ENCODE measurements at places on chromosomes 1 and 21.
A peak's percentile ranks its signal among the peaks of the same experiment; 100 is the strongest.

GRCh38 chr1:207298186-207298585, 23.3 kb upstream of the CD55 start:
- no peak for DNase-seq

GRCh38 chr1:97004054-97004453, 282.5 kb downstream of the PTBP2 start:
- no peak for DNase-seq

DNA sequence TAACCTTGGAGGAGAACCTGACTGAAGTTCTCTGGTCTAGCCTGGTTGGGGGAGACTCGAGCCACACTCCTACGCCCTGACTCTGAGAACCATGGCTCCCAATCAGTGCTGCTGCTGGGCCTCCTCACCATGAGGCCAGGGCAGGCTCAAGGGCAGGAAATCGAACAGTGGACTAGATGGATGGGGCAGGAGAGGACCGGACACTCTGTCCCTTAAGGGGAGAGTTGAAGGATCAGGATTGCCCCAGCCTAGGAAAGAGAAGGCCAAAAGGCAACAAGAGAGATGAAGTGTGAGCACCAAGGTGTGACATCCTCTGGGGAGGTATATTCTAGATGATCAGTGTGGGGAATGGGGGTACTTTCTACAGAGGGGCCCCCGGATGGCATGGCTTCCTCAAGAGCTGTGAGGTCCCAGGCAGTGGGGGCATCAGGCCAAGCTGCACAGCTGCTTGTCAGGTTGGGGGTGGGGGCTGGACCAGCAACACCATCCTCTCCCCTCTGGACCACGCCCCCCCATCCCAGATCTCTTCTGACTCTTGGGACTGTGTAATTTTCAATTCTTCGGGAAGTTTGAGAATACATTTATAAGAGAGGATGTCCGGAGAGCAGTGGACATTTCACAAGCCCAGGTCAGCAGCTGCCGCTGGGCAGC, 34.0 kb downstream of the MX1 start:
- no peak for DNase-seq

- DNase-seq = peak; percentile 2
Measured at GRCh38 chr1:92784021-92784638, 778 bp downstream of the EVI5 start.

DNA sequence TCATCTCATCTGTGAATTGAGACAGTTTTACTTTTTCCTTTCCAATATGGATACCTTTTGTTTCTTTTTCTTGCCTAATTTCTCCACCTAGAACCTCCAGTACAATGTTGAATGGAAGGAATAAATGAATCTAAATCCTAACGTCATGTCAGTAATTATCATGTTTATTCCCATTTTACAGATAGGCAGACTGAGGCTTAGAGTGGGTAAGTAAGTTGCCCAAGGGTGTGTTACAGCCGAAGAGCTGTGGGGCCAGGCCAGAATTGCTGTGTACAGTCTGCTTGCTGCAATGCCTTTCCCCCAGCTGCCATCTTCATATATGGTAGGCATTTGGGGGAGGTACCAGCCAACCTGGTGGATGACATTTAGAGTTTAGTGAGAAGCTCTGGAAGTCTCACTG, 162.7 kb downstream of the CAMTA1 start:
- no peak for DNase-seq

DNA sequence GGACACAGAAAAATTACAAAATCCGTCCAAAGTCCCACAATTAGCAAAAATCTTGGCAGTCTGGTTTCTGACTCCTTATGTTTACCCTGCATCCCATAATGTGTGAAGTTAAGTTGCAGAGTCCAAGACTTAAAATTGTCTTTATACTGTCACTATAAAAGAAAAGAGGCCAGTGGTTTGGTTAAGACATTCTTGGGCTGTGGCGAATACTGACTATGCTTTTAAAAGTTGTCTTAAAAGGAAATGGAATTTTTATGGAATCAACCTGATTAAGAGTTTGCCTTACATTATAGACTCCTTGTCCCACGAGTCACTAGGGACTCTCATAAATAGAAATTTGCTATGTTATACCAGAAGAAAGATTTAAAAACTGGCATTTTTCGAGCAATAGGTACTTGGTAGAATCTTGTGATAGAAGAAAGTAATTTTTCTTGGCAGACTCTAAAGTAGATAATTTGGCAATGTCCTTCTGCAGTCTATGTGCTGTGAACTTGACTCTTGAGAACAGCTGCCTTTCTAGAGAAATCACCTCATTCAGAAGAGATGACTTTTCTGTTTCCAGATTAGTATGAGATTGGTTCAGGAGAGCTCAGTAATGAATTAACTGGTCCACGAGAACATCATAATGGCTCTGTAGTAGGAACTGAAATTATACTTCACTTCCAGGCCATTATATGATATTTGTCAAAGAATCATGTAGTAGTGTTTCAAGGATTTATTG, 31.8 kb downstream of the NTNG1 start:
- DNase-seq = no peak

- DNase-seq = no peak
Measured at GRCh38 chr1:48196237-48196636, 26.3 kb upstream of the SLC5A9 start.

- no peak for DNase-seq
Measured at GRCh38 chr1:2411801-2412394, 466 bp downstream of the PEX10 start.

GRCh38 chr1:201309416-201309815, 26.1 kb downstream of the PKP1 start:
- no peak for DNase-seq

DNA sequence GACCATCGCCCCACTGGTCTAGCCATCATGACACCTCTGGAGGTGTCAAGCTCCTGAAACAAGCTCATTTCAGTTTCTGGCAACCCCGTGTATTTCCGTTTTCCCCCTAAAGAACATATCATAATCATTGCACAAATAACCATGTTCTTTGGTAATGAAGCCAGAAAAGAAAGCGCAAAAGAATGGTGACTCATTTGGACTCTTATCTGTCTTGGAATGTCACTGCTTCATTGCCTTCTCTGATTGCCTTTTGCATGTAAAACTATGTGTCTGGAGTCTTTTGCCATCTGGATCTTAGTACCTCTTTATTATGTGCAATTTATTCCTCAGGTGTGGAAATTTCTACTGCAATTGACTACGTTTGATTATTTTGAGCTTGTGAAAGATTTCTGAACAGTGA, 110.5 kb downstream of the COLGALT2 start:
- DNase-seq = no peak

GRCh38 chr1:22321917-22322316, 129.7 kb upstream of the ZBTB40 start:
- DNase-seq = no peak

- no peak for DNase-seq
Measured at GRCh38 chr1:35047188-35047858, 15.6 kb upstream of the ZMYM6 start.

DNA sequence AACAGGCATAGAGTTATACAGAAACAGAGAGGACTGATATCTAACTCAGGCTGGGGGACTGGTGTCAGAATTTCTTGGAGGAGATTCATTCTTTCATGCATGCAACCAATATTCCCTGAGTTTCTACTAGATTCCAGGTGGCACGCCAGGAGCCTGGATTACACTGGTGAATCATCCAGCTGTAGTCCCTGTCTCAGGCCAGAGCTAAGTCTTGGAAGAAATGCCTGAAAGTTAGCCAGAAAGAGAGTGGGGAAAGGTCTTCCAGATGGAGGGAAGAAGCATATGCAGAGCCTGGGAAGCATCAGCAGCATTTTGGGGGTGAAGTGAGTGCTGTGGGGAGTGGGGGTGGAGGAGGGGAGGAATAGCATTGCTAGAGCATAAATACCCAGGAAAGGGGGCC, 239.1 kb downstream of the OMA1 start:
- no peak for DNase-seq

GRCh38 chr1:37133276-37134145, 99.2 kb upstream of the GRIK3 start:
- no peak for DNase-seq

DNA sequence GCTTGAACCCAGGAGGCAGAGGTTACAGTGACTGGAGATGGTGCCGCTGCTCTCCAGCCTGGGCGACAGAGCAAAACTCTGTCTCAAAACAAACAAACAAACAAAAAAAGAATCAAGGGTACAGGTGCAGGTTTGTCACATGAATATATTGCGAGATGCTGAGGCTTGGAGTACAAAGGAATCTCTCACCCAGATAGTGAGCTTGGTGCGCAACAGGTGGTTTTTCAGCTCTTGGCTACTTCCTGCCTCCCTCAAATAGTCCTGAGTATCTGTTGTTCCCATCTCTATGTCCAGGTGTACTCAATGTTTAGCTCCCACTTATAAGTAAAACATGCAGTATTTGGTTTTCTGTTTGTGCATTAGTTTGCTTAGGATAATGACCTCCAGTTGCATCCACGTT, 173.9 kb upstream of the CACYBP start:
- DNase-seq = no peak

GRCh38 chr21:22192766-22193165, 1194.6 kb downstream of the NCAM2 start:
- DNase-seq = no peak

DNA sequence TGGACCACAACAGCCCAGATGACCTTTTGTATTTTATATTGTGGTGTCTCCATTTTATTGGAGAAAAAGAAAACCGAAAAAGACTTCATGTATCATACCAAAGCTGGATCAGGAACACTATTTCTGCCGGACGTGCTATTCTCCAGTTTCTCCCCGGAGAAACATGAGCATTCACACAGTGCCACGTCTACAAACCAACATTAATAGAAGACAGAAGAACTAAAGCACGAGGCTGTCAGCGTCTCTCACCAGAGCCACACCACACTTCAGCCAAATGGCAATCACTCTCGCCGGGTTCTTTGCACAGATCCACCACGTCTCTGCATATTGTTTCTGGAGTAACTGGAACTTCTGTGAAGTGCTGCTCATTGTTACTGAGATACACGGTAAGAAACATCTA, 24.8 kb downstream of the TP53BP2 start:
- DNase-seq = no peak

DNA sequence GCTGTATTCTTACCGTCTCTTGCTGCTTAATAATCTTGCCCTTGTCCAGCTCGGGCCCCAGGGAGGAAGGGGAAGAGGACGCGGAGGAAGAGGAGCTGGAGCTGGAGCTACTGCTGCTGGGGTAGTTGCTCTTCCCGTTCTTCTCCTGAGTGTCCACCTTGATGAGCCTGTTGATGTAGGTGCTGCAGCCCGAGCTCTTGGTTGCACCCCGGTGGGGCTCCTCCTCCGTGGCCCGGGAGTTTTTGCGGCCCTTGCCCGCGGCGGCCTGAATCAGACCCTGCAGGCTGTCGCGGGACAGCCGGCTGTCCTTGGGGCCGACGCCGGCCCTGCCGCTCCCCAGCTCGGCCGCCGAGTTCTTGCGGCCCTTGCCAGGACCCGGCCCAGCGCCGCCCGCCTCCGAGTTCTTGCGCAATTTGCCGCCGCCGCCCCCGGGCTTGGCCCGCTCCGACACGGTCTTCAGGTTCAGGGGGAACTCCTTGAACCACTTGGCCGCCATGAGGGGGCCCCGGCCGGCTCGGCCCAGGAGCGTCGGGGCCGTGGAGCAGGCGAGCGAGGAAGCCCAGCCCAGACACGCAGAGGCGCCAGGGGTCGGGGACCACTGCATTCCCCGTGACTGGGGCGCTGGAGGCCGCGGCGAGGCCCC, 475 bp upstream of the TDRD10 start:
- DNase-seq = no peak

GRCh38 chr21:21010228-21010627, 12.0 kb downstream of the NCAM2 start:
- DNase-seq = no peak

DNA sequence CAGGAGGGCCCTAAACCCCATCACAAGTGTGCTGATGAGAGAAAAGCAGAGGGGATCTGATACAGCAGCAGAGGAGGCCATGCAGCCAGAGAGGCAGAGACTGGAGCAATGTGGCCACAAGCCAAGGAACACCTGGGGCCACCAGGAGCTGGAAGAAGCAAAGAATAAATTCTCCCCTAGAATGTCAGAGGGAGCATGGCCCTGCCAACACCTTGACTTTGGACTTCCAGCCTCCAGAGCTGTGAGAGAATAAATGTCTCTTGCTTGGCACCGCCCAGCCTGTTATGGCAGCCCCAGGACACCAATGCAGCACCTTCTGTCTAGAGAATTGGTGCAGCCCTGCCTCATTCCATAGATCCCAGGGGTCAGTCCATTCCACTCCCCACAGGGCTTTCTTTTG, 25.3 kb downstream of the UBASH3A start:
- DNase-seq = no peak

DNA sequence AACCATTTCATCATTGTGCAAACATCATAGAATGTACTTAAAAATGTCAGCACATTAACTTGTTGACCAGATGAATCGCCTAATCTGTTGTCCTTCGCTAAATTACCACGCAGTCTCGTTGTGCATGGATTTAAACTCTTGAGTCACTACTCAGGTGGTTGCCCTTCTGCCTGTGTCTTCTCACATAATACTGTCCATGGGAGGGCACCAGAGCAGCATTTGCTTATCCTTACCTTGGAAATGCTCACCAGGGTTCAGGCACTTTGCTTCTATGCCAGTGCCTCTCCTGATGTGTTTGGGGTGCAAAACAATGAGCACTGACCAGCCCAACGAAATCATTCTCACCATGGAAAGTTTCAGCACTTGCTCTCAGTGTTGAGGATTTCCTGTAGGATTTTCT, 559.9 kb downstream of the RWDD3 start:
- no peak for DNase-seq

GRCh38 chr1:165116171-165116570, 240.3 kb downstream of the LMX1A start:
- DNase-seq = no peak

- DNase-seq = no peak
Measured at GRCh38 chr1:8682573-8682972, 134.9 kb downstream of the RERE start.

DNA sequence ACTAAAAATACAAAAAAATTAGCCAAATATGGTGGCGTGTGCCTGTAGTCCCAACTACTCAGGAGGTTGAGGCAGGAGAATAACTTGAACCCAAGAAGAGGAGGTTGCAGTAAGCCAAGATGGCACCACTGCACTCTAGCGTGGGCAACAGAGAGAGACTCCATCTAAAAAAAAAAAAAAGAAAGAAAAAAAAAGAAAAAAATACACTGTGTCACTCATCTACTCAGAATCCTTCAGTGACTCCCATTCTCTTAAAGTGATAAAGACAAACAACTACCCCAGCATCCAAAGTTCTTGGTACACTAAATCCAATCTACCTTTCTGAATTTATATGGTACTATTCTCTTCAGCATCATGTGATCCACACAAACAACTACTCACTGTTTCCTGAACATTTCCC, 40.2 kb upstream of the S1PR1 start:
- no peak for DNase-seq
